ENCODE measurements at places on chromosomes 6 and 20.

DNA sequence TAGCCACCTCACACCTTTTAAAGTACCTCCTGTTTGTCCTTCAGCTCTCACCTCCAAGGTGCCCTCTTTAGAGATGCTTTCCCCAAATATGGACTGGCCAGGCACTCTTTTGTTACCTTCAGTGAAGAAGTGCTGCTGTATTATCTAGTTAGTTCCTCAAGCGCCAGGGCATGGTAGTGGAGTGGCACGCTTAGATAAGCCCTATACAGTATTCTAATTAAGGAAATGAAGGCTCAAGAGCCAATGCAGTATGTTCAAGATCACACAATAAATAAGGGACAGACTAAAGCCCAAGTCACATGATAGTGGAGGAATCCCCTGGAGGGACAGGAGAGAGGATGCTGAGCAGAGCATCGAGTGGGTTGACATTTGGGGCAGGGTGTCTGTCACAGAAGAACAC lies 28.5 kb upstream of the GFOD1 start:
- no peak for DNase-seq

DNA sequence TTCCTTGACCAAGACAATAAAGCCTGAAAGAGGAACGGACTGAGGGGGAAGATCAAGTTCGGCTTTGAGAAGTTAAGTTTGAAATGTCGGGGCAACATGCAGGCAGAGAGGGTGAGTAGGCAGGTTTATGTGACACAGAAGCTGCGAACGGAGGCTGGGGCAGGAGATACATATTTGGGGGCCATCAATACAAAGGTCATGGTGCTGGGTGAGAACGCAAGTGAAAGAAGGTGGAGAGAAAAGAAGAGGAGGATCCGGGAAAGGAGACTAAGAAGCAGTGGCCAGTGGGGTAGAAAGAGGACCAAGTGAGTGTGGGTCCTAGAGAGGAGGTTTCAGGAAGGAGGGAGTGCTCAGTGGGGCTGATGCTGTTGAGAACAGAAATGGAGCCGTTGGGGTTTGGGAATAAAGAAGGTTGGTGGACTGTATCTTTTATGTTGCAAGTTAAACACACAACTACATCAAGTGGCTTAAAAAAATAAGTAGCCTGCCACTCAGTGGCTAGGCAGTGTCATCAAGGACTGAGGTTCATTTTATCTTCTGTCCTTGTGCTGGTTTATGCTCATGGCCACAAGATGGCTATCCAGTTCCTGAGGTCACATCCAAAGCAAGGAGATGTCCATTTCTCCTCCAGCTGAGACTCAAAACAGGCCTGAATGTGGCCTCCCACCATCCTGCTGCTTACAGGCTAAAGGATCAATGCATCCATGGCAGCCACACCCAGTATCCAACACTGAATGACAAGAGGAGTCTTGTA lies 1.7 kb upstream of the BLCAP start:
- DNase-seq = no peak

DNA sequence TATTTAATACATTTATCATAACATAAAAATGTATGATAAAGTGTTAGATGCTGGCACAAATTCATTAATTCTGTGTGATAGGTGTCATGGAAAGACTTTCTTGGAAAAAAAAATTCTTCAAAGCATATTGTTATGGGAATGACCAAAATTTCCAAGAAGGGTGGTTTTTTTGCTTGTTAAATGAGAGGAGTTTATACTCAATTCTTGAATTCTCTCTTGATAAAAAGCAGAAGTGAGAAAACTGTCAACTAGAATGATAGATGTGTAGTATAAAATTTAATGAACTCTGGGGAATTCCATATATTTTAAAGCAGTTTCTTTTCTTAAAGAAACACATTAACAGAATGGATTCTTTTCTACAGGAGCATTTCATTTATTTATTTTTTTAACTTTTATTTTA lies 62.0 kb upstream of the SNAP91 start:
- no peak for DNase-seq

DNA sequence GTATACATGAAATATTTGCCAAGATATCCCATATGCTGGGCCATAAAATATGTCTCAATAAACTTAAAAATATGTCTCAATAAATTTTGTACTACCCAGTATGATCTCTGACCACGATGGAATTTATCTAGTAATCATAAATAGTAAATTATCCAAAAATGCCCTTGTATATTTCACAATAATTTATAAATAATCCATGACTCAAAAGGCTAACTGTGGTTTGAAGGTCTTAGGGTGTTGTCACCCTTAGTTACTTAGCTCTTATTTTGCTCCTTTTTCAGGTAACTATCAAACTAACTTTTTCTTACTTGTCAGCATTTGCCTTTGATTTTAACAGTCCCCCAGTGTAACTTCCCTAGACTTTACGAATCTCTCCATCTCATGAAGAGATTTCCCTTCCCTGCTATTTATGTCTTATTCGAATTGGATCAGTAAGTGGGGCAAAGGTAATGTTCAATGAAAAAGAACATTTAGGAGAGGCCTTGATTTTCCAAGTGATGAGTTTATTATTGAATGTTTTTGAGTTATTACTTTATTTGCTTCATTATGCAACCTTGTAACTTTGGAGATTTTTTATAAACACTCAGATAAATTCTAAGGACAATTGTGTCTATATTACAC lies 109.0 kb upstream of the THBS2 start:
- DNase-seq = no peak

- DNase-seq = no peak
Observed at GRCh38 chr20:53917145-53918019, 153.0 kb downstream of the BCAS1 start.

DNA sequence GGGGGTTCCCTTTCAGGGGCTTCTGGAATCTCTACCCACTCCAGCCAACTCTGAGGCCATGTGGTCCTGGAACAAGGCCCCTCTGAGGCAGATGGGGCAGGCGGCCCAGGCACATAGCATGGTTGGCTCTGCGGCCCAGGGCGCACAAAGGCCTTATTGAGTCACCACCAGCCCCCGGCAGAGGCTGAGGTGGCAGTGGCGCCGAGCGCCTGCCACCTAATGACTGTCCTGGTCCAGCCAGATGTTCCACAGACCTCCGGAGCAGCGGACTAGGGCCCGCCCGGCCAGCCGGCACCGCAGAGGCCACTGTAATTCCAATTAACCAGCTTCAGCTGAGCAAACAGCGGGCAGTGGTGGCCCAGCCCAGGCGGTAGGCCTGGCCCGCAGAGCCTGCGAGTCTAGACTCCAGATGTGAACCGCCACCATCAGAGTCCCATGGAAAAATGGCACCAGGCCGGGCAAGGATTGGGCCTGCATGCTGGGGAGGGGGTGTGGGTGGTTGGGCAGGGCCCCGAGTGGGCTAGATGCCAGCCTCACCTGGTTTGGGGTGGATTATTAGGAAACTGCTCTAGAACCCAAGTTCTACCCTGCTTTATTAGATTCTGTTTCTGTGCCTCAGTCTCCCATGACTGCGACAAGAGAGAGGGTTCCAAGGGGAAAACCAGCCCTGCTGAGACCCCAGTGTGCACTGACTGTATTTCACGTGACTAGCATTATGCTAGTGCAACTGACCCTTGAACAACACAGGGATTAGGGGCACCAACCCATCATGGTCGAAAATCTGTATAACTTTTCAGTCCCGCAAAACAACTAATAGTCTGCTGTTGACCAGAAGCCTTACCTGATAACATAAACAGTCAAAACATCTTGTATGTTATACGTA lies 34.1 kb upstream of the ID1 start:
- no peak for DNase-seq

GRCh38 chr20:2253256-2253655 lies 42.5 kb upstream of the TGM3 start:
- DNase-seq = no peak

DNA sequence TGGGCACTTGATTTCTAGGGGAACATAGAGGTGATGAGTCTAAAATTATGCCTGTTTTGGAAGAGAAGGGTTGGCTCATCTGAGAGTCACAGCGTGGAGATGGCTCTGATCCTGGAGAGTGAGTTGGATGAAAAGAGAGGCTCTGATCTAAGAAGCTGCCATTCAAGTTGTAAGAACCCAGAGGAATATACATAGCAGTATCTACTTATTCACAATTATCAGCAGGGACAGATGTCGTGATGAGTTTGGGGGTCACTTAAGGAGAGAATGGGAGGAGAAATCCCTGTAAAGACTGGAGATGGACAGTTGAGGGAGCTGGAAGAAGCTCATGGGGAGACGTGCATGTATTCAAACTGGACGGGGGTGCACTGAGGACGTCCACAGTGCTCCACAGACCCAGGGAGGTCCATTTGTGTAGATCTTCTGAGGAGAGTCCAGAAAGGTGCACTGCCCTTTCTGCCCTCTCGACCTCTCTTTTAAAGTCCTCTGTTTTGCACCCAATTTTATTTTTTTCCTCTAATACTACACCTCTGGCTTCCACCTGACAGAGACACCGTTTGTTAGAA lies 124.7 kb upstream of the SSTR4 start:
- DNase-seq = no peak

DNA sequence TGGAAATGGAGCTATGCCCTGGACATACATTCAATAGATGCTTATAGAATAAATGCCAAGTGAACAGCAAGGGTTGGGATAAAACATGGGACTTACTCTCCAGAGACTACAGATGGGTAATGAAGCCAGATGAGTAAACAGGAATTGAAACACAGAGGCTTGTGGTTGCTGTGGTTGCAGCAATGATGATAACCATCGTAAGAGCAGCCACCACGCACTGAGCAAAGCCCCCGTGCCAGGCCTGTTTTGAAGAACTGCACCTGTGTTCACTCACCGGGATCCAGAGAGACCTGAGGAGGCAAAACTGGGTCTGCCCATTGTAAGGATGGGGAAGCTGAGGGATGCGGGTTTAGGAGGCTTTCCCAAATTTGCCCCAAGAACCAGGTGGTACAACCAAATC lies 431.1 kb upstream of the CDH4 start:
- no peak for DNase-seq

- DNase-seq = no peak
Observed at GRCh38 chr6:69128411-69128810, 493.3 kb downstream of the ADGRB3 start.

GRCh38 chr20:957544-957943 lies 41.4 kb upstream of the ANGPT4 start:
- DNase-seq = no peak

- no peak for DNase-seq
Observed at GRCh38 chr6:31883676-31884075, 4.9 kb upstream of the SLC44A4 start.

DNA sequence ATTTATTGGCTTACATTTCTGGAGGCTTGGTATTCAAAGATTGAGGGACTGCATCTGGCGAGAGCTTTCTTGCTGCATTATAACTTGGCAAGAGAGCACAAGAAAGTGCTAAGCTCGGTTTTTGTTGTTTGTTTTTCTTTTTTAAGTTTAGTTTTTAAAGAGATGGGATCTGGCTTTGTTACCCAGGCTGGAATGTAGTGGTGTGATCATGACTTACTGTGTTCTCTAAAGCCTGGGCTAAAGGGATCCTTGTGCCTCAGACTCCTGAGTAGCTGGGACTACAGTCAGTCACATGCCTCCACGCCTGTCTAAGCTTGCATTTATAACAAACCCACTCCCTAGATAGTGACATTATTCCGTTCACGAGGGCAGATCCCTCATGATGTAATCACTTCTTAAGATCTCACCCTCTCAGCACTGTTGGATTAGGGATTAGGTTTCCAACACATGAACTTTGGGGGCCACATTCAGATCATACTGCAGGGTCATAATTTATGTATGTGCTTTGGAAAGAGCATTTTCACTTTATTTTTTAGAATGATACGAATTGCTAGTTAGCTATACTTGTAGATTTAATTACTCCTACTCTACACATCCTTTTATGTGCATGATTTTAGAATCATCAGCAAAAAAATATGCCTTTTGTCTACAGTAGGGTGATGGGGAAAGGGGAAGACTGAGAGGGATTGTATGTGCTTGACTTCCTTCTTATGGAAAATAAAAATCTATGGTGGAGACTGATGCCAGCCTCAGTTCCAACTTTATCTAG lies 167.8 kb downstream of the JARID2 start:
- DNase-seq = no peak

DNA sequence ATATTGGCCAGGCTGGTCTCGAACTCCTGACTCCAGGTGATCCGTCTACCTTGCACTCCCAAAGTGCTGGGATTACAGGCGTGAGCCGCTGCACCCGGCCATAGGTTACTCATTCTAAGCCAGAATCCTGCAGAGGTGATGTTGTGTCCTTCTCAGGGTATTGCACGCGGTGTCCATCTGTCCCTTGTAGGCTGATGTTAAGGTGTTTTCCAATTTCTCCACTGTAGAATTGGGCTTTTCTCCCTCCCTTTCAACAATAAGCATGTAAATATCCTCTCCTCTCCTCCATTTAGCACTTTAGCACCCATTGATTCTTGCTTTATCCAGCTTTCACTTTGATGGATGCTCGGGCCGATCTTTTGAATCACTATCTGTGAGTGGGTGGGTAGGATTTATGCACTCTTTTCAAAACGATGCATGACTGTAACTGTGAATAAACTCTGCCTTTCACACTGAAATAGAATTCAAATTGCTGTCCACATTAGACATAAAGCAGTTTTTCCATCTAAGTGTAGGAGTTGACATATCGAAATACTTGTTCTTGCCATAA lies 52.6 kb downstream of the ZBTB2 start:
- no peak for DNase-seq

- no peak for DNase-seq
Observed at GRCh38 chr6:90497411-90497810, 89.5 kb downstream of the MAP3K7 start.

DNA sequence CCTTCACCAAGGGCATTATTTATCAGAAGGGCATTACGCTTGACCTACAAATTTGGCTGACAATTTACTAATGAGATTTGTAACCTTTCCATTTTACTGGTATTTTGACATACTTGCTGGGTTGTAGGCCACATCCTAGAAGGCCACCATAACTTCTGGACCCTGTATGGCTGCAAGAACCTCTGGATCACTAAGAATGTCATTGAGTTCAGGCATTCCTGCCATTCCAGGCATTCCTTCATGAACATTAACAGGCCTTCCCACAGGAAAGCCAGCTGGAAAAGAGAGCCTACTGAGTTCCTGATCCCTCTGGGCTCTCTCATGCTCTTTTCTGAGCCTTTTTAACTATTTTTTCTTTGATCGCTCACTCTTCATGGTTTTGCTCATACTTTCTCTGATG lies 28.4 kb upstream of the SLC35A1 start:
- DNase-seq = no peak

- DNase-seq = no peak
Observed at GRCh38 chr6:75852721-75853120, 103.7 kb downstream of the MYO6 start.

GRCh38 chr6:121354764-121355163 lies 20.5 kb upstream of the TBC1D32 start:
- no peak for DNase-seq

GRCh38 chr6:13397359-13398068 lies 69.2 kb upstream of the TBC1D7 start:
- no peak for DNase-seq

DNA sequence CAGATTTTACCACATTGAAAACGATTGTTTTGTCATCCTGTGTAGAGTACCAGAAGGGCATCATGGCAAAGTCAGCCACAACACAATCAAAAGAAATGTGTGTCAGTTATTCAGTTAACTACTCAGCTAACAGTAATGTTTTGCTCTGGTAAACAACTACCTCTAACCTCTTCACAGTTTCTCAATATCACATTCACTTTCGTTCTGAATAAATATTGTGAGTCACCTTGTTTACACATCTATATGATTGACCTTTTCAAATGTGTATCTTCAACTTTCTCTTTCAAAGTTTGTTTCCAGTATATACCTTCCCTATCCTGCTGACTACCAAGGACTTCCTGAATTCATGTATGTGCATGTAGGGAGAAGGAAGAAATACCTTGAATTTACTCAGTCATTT lies 216.6 kb upstream of the UFL1 start:
- no peak for DNase-seq

- no peak for DNase-seq
Observed at GRCh38 chr20:9574181-9574580, 59.8 kb downstream of the LAMP5 start.

- DNase-seq = no peak
Observed at GRCh38 chr6:26394289-26394688, 7.8 kb upstream of the BTN3A1 start.
